ENCODE measurements at places on chromosomes 13 and 19.

DNA sequence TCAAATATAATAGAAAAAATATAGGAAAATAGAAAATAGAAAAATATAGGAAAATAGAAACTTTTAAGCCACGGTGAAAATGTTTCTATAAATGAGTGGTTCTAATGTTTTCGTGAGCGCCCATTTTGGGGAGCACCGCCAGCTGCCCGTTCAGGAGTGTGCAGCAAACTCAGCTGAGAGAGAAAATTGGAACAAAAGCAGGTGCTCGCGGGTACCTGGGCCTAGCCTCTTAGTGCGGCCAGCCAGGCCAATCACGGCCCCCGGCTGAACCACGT lies 204 bp upstream of the PDX1 start:
- no peak overlapping the region for H3K4me3 ChIP-seq
- H3K4me1 ChIP-seq, result peaks cover 35% of the 10 kb centered on the region
- DNase-seq, result no peak
- peaks cover 33% of the 10 kb centered on the region for H3K27me3 ChIP-seq
- no peak overlapping the region for H3K27ac ChIP-seq

- DNase-seq, result peak; percentile 56
- no peaks in the 10 kb centered on the region for H3K36me3 ChIP-seq
- no peak overlapping the region for H3K4me3 ChIP-seq
- H3K27ac ChIP-seq, result peak overlapping the region; percentile 50
- H3K4me1 ChIP-seq, result peaks cover 24% of the 10 kb centered on the region
- H3K27me3 ChIP-seq, result no peaks in the 10 kb centered on the region
These were observed 25.7 kb downstream of the CCNE1 start for GRCh38 chr19:29837448-29837981.

- no peak for DNase-seq
- H3K27ac ChIP-seq, result no peak overlapping the region
- H3K4me3 ChIP-seq, result no peak overlapping the region
- no peaks in the 10 kb centered on the region for H3K27me3 ChIP-seq
These were observed 320.2 kb upstream of the ARGLU1 start for GRCh38 chr13:106888148-106888547.

GRCh38 chr19:15432018-15432494 lies 13.3 kb upstream of the AKAP8L start:
- H3K4me3 ChIP-seq, result peak overlapping the region; percentile 62
- H3K36me3 ChIP-seq, result peaks cover 7% of the 10 kb centered on the region
- peak overlapping the region; percentile 74 for H3K27ac ChIP-seq
- DNase-seq, result no peak
- H3K4me1 ChIP-seq, result peaks cover 31% of the 10 kb centered on the region

DNA sequence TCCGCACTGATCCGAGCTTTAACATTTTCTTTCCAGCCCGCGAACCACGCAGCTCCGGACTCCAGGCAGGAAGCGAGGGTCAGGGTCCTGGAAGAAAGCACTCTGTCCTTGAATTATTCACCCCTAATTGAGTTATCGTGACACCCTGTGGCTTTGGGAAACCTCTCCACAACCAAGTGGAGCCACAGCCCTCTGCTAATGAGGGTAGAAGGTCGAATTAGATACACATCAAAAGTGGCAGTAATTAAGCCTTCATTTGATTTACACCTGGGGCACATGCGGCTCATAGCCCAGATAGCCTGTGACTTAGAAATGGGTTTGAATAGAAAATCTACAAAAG lies 15.9 kb upstream of the RNF17 start:
- H3K36me3 ChIP-seq, result no peaks in the 10 kb centered on the region
- no peaks in the 10 kb centered on the region for H3K4me1 ChIP-seq
- no peaks in the 10 kb centered on the region for H3K27me3 ChIP-seq
- H3K4me3 ChIP-seq, result no peak overlapping the region
- DNase-seq, result no peak

DNA sequence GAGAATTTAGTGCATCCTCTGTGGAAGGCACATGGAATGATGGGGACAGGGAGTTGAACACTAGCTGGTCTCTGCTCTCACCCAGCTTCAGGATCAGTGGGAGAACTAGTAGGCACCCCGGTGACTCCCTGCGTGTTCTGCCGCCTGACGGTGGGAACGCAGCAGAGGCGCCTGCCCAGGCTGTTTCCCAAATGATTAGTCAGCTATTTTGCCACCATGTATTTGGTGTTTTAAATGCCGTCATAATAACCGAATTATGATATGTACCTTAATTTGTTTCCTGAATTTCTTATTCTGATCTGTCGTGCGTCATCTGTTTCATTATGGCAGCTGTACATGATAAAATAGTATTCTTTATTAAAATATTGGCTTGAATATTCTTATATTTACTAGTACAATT lies 115.9 kb upstream of the GJB6 start:
- no peak overlapping the region for H3K27ac ChIP-seq
- H3K36me3 ChIP-seq, result no peaks in the 10 kb centered on the region
- no peak for DNase-seq
- H3K4me3 ChIP-seq, result no peak overlapping the region

DNA sequence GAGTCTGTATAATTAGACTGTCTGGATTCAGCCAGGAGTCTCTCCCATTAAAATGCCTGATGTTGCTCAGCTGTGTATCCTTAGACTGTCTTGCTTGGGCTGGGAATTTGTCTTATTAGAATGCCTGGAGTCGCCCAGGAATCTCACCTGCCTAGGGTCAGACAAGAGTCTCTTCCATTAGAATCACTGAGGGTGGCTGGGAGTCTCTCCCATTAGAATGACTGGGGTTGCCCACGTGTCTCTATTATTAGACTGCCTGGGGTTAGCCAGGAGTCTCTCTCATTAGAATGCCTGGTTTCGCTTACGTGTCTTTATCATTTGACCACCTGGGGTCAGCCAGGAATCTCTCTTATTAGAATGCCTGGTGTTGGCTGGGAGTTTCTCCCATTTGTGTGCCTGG lies 1450.0 kb downstream of the UQCRFS1 start:
- no peaks in the 10 kb centered on the region for H3K4me1 ChIP-seq
- H3K27ac ChIP-seq, result no peak overlapping the region
- no peak for DNase-seq
- no peaks in the 10 kb centered on the region for H3K27me3 ChIP-seq
- H3K4me3 ChIP-seq, result no peak overlapping the region
- no peaks in the 10 kb centered on the region for H3K36me3 ChIP-seq

DNA sequence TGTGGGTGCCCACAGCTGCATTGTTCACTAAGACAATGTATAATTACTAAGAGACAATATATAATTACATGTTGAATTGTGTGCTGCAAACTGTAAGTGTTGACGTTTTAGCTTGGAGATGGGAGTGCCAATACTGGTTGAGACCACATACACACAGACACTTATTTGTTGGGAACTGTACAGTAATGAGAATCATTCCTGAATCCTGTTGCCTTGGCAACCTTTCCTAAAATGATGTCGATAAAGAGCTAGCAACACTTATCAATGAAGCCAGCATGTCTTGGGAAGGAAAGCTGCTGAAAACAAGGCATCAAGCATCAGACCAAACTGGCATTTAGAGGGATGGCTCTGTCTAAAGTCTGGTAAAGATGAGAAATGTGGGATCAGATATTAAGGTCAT lies 51.3 kb downstream of the PCDH8 start:
- H3K36me3 ChIP-seq, result no peaks in the 10 kb centered on the region
- DNase-seq, result no peak
- H3K27me3 ChIP-seq, result peaks cover 4% of the 10 kb centered on the region

- DNase-seq, result no peak
- no peaks in the 10 kb centered on the region for H3K36me3 ChIP-seq
- H3K4me1 ChIP-seq, result peaks cover 10% of the 10 kb centered on the region
These were observed 25.9 kb downstream of the CLEC4M start for GRCh38 chr19:7788933-7789323.

DNA sequence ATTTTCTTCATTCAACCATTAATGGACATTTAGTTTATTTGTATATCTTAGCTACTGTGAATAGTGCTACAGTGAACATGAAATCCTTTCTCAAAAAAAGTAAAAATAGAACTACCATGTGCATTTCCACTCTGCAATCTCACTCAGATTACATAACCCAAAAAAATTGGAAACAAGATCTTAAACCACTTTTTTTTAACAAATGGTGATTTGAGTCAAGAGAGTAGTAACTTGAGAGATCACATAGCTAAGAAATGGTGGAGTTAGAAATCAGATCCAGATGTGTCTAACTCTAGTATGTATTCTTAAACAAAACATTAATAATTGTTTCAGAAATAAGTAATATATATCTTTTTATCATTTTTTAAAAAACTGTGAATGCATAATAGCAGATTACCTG lies 318.3 kb upstream of the SGCG start:
- no peak overlapping the region for H3K27ac ChIP-seq
- no peak overlapping the region for H3K4me3 ChIP-seq
- no peak for DNase-seq
- no peaks in the 10 kb centered on the region for H3K36me3 ChIP-seq

DNA sequence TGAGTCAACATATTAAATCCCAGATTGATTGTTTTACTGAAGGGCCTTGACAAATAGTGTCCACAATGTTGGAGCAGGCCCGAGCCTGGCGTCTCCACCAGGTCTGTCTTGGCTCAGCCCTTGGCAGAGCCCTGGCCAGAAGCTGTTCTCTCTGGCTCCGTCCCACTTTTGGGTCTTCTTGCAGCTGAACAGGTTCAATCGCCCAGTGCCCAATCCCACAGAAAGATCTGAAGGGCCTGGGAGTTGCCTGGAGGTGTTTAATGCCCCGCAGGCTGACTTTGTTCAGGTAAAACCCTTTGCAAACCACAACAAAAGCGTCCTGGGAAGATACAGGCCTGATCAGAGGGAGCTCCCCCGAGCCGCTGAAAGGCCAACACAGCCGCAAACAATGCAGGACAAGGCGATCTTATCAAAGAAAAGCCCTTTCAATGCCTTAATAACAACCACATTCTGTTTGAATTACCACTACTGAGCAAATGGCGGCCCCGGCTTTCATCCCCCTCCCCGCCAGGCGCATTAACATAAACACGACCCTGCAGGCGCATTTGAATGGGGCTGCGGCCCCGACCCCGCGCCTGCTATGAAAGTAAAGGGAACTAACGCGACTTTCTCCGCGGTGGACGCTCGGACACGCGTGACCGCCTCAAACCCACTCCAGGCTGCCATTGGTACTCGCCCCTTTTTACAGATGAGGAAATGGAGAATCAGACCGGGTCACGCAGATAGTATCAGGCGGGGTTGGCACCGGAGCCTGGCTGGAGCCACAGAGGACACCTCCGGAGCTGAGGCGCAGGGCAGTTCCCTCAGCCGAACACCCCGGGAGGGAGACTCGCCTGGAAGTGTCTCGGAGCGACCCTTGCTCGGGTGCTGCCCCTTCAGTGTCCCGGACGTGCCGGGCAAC lies 3.1 kb downstream of the CDX2 start:
- no peaks in the 10 kb centered on the region for H3K36me3 ChIP-seq
- peaks cover 8% of the 10 kb centered on the region for H3K4me1 ChIP-seq
- no peak overlapping the region for H3K4me3 ChIP-seq
- H3K27me3 ChIP-seq, result peaks cover 24% of the 10 kb centered on the region
- H3K27ac ChIP-seq, result no peak overlapping the region
- no peak for DNase-seq

DNA sequence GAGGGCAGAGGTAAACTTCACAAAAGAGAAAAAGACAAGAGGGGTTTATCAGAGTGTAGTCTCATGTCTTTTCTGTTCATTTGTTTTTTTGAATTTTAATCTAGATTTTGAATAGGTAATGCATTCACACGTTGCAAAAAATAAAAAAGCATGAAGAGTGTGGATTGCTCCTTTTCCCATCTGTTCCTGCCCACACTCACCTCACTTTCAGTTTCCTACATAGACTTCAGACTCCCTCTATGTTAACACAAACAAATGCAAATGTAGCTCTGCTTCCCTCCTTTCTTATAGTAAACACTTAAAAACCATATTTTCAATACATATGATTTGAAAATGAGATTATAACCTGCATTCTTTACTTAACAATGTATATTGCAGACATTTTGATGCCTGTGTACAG lies 20.3 kb downstream of the TNFSF13B start:
- H3K27me3 ChIP-seq, result no peaks in the 10 kb centered on the region
- H3K27ac ChIP-seq, result no peak overlapping the region
- no peak for DNase-seq
- H3K36me3 ChIP-seq, result no peaks in the 10 kb centered on the region

DNA sequence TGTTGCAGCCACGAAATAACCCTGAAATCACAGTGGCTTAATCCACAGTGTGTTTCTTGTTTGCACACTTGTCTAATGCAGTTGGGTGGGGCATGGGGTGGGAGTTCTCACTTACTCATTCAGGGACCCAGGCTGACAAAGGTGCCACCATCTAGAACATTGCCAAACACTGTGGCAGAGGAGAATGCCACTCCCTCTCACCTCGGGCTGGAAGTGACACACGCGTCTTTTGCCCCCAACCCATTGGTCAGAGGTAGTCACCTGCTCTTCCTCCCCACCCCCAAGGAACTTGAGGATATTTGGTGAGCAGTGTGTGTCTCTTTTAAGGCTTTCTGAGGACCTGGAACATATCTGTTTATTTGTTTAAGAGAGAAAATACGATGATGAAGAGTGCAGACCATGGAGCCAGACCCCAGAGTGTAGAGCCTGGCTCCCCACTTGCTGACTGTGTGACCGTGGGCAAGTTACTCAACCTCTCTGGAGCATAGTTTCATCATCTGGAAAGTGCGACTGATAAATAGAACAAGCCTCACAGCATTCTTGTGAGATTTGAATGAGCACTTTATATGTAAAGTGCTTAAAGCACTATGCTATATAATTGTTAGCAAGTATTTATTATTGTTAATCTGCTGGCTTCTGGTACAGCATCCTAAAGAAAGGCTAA lies 17.4 kb downstream of the GPR183 start:
- peaks cover 17% of the 10 kb centered on the region for H3K36me3 ChIP-seq
- H3K4me3 ChIP-seq, result no peak overlapping the region
- DNase-seq, result peak; percentile 51
- peak overlapping the region; percentile 20 for H3K27ac ChIP-seq
- H3K27me3 ChIP-seq, result no peaks in the 10 kb centered on the region
- H3K4me1 ChIP-seq, result peaks cover 95% of the 10 kb centered on the region

DNA sequence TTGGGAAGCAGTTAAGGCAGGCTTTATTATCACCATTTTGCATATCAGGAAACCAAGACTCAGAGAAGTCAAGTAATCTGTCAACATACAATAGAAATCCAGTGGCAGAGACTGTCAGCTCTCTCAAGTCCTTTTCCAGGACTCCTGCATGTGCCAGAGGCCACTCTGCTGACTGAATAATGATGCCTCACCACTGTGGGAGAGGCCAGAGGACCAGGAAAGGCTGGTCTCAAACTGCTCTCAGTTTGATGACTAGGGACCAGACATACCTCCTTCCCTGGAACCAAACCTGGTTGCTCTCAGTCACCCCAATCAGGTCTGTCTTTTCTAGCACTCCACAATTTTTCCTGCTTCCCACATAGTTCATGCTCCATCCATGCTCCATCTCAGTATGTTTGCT lies 8.0 kb downstream of the RNASEH2B start:
- H3K27ac ChIP-seq, result no peak overlapping the region
- DNase-seq, result no peak
- peaks cover 57% of the 10 kb centered on the region for H3K4me1 ChIP-seq
- H3K4me3 ChIP-seq, result no peak overlapping the region
- no peaks in the 10 kb centered on the region for H3K27me3 ChIP-seq

- H3K36me3 ChIP-seq, result peaks cover 14% of the 10 kb centered on the region
- H3K4me1 ChIP-seq, result peaks cover 71% of the 10 kb centered on the region
- H3K27ac ChIP-seq, result peak overlapping the region; percentile 43
These were observed 3.8 kb upstream of the ZNF414 start for GRCh38 chr19:8517551-8518442.
